ENCODE measurements at places on chromosomes 7 and 10. TPM values are rescaled to one million over a fixed set of nuclear protein-coding genes. Genes with fewer than 3 reads are reported as not detected.

The CAMK1D gene
- 22.9 TPM for total RNA-seq

The HOXA3 gene
- total RNA-seq = not detected

The SEMA3C gene
- 288 TPM for total RNA-seq

The PROSER2 gene
- total RNA-seq = 7.4 TPM

The HOXA7 gene
- not detected for total RNA-seq

The CHRM2 gene
- 1.4 TPM for total RNA-seq

The NCF1 gene
- 1.6 TPM for total RNA-seq

The SLC29A4 gene
- total RNA-seq = 24.8 TPM

The THNSL1 gene
- total RNA-seq = 13.0 TPM

The SFTPA1 gene
- total RNA-seq = not detected

The NUTM2E gene
- total RNA-seq = 0.33 TPM

The DENND11 gene
- total RNA-seq = 80.9 TPM

The VIPR2 gene
- 13.5 TPM for total RNA-seq

The RTKN2 gene
- total RNA-seq = 13.4 TPM

The PTER gene
- total RNA-seq = 8.0 TPM

The C7orf57 gene
- 0.22 TPM for total RNA-seq

The EN2 gene
- total RNA-seq = 0.11 TPM

The RBAK gene
- total RNA-seq = 26.1 TPM

The VAX1 gene
- total RNA-seq = 0.33 TPM

The NEBL gene
- 45.6 TPM for total RNA-seq

The TYW1B gene
- 10.0 TPM for total RNA-seq

The CRCP gene
- total RNA-seq = 46.3 TPM

The CLDN15 gene
- total RNA-seq = 5.8 TPM

The ASB10 gene
- total RNA-seq = 0.44 TPM

The ANTXRL gene
- not detected for total RNA-seq

The FAM25C gene
- not detected for total RNA-seq

The EGR2 gene
- 2.3 TPM for total RNA-seq

The CLCN1 gene
- 0.22 TPM for total RNA-seq

The TEX47 gene
- not detected for total RNA-seq

The COBL gene
- 22.3 TPM for total RNA-seq

The PRKG1 gene
- total RNA-seq = 52.7 TPM

The C10orf105 gene
- 0.11 TPM for total RNA-seq

The SNX10 gene
- 28.5 TPM for total RNA-seq

The MYO3A gene
- total RNA-seq = 10.5 TPM

The CFAP70 gene
- 4.9 TPM for total RNA-seq

The IL15RA gene
- total RNA-seq = 3.2 TPM

The ELAPOR2 gene
- total RNA-seq = 36.7 TPM

The SOSTDC1 gene
- total RNA-seq = 47.6 TPM

The PPA1 gene
- total RNA-seq = 123 TPM

The PDZD7 gene
- 2.1 TPM for total RNA-seq

The RPA3 gene
- total RNA-seq = 21.8 TPM

The NPTX2 gene
- 16.8 TPM for total RNA-seq

The BUD31 gene
- total RNA-seq = 43.3 TPM

The TCAF2 gene
- total RNA-seq = 2.3 TPM

The NSMCE4A gene
- total RNA-seq = 75.5 TPM
